NCI-H524 treated with DMSO at 0.1 percent for 48 hours (cell line): ENCODE measurements at places on chromosomes 12 and 14.
A peak's percentile ranks its signal among the peaks of the same experiment; 100 is the strongest.

- no peak for DNase-seq
Measured at GRCh38 chr12:39813776-39814175, 194.2 kb upstream of the ABCD2 start.

DNA sequence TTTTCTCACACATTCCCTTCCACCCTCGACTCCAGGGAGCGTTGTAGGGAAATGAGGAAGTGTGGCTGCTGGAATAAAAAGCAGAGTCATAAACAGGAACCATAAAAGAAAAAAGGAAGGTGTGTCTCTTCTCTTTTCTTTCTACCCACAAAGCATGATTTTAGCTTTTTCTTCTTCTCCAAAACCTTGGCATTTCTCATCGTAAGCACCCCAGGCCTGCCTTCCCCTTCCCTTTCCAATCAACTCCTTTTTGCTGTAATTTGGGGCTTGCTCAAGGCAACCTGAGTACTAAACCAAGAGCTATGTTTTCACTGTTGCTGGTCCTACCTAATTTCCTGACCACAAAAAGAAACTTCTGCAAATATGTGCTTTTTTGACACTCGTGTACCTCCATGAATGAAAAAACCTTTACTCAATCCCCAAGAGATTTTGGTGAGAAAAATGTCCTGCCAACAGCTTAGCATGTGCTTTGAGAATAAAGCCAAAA, 9.2 kb downstream of the PLBD1 start:
- DNase-seq, result no peak

- peak; percentile 21 for DNase-seq
Measured at GRCh38 chr12:120713861-120714482, 3.7 kb downstream of the UNC119B start.

GRCh38 chr12:105451211-105451610, 120.7 kb downstream of the C12orf75 start:
- no peak for DNase-seq

DNA sequence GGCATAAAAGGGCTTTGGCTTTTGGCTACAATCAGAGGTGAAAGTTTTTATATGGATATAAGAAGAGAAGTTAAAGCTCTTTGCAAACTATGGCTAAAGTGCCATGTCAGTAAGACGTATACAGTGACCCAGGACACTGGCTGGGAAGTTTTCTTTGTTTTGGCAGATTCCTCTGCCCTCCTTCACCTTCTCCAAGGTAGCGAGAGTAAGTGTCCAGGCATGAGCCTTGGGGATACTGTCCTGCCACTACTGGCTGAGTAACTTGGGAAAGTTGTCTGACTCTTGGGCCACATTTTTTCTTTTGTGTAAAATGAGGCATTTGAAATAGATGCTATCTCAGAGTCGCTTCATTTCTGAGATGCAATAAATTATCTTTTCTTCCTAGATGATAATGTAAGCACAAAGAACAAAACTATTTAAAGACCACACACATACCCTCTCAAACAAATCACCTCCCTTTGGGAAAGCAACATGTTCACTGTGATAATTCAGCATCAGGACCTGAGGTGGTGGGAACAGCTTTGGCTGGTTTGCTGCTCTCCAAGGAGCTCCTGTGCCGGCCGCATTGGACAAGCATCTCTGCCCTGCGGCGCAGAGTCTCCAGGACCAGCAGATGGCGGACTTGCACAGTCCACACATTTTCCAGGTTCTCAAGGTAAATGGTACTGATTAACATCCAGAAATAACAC, 106.3 kb downstream of the PTCSC3 start:
- DNase-seq, result peak; percentile 45

DNA sequence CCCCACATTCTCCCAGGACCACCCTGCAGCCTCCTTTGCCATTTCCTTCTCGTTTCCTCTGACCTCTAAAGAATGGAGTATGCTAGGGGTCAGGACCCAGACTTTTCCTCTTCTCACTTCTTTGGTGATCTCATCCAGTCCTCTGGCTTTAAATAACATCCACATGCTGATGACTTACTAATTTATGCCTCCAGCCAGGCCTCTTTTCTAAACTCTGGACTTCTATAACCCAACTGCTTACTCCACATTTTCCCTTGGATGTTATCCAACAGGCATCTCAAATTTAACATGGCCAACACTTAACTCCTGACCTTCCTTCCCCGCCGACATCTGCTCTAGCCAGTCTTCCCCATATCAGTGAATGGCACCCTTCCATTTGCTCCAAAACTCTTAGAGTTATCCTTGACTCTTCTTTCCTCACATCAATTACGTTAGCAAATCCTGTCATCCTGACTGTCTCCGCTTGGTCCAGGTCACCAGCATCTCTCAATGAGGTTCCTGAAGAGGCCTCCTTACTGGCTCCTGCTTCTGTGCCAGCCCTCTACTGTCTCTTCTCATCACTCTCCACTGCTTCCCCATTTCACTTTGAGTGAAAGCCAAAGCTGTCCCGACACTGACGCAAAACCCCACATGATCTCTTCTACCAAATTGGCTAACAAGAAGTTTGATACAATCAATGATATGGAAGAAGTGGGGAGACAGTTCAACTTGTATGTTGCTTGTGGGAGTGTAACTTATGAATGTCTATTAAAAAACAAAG, 42.7 kb downstream of the TMBIM6 start:
- no peak for DNase-seq

DNA sequence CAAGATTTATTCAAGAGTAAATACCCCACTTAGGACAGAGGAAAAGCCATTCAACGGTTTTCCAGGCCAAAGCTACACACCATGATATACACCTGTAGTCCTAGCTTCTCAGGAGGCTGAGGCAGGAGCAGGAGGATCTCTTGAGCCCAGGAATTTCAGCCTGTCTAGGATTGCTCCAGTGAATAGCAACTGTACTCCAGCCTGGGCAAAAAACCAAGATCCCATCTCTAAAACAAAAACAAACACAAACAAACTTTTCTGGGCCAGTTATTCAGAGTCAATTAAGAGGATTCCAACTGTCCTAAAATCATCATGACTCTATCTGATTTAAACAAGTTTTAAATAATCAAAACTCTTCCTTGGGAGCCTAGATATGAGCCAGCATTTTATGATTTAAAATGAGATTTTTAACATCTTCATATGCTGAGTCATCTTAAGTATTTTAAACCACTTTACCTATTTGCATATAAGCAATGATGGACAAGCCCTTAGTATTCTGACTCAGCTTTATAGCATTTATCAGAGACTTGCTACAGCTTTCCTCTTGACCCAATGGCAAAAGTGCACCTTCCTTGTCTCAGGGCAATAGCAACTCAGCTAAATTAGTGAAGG, 77.1 kb downstream of the KCNMB4 start:
- no peak for DNase-seq

GRCh38 chr12:8648576-8649205, 13.9 kb downstream of the MFAP5 start:
- DNase-seq, result no peak

- DNase-seq, result no peak
Measured at GRCh38 chr14:90179809-90180779, 76.3 kb upstream of the PSMC1 start.

GRCh38 chr14:71190770-71191374, 283.6 kb downstream of the PCNX1 start:
- DNase-seq, result peak; percentile 90

DNA sequence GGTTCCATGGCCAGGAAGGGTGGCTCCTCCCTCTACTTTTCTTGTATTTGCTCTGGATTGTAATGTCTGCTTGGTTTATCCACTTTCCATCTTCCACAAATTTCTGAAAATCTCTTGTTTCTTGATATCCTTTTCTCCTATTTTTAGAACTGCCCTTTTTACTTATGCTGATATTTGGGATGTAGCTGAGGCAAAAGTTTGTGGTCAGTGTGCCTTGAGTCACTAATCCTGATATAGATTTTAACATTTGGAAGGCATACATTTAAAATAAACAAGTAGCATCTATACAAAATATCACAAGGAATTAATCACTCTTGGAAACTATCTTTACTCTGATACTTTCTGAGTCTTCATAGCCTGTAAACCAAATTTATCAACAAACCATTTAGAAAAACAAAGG, 11.0 kb downstream of the GRIP1 start:
- DNase-seq, result no peak

DNA sequence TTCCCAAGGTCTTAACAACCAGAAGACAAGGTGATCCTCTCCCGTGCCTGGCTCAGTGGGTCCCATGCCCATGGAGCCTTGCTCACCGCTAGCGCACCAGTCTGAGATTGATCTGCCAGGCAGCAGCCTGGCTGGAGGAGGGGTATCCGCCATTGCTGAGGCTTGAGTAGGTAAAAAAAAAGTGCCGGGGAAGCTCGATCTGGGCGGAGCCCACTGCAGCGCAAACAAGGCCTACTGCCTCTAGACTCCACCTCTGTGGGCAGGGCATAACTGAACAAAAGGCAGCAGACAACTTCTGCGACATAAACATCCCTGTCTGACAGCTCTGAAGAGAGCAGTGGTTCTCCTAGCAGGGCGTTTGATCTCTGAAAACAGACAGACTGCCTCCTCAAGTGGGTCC, 104.0 kb downstream of the C14orf39 start:
- DNase-seq, result no peak

DNA sequence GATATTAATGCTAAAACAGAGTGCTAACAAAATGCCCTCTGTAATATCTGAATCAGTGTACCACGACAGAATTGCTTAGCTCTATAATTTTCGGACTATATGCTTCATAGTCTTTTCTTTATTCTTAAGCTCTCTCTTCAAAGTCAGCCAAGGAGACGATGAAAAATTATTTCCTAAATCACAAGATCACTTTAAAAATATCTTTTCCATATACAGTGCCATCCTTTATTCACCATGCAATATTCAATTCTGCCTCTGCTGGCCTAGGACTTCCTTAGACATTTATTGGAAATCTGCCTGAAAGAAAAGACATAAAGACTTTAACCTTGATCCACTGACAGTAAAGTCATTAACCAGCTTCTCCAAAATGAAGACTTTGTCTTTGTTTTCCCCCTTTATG, 238.9 kb upstream of the BTG1 start:
- DNase-seq, result no peak

GRCh38 chr12:19893514-19893913, 454.2 kb downstream of the AEBP2 start:
- no peak for DNase-seq
